ENCODE measurements at places on chromosomes 1 and 21.

GRCh38 chr1:197321811-197322210 is 53.8 kb downstream of the CRB1 start:
- no peak for DNase-seq

DNA sequence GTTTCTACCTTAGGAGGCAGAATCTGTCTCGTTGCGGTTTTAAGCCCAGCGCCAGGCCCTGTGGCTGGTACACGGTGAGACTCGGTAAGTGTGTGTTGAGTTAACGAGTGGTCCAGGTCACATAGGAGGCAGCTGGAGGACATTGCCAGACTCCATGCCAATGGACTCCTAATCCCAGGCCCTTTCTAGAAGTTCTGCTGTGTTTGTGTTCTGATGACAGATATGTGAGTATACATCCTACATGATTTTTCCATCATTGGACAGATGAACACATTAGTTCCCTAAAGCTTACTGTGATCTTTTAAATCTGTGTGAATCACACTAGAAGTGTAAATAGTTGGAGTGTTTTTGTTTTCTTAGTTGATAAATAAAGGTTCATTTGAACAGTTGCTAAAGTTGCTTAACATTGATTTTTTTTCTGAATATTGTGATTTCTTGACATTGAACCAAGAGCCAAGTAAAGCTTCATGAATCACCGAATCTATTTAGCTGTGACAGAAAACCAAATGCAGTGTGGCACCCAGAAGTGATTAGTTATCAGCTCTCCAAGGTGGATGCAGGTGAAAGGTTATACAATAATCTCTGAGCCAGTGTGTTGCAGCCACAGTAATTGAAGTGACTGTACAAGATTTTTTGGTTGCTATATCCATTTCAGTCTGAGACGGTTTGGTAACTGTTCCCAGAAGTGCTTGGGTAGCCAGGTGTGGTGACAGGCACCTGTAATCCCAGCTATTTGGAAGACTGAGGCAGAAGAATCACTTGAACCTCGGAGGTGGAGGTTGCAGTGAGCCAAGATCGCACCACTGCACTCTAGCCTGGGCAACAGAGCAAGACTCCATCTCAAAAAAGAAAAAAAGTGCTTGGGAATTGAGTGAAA is 46.3 kb downstream of the DOP1B start:
- DNase-seq = no peak

- DNase-seq = peak; percentile 63
These were observed 8.3 kb downstream of the MCOLN2 start for GRCh38 chr1:84988588-84988987.

- no peak for DNase-seq
These were observed 15.6 kb upstream of the KCNJ15 start for GRCh38 chr21:38241029-38241740.

DNA sequence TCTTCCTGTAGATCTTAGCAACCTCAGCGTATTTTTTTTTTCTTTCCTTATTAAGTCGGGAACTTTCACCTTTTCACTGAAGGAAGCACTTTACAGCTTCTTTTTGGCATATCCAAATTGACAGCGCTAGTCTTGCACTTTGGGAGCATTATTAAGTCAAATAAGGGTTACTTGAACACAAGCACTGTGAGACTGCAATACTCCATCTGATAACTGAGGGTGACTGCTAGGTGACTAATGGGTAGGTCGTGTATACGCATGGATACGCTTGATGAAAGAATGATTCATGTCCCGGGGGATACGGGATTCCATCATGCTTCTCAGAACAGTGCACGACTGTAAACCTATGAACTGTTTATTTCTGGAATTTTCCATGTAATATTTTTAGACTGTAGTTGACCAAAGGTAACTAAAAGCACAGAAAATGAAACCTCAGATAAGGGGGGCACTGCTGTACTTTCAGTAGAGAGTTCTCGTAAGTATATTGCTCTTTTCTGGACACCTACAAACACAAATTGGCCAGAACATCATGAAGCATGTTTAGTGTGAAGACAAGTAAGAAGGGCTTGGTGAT is 364.7 kb downstream of the SMYD3 start:
- no peak for DNase-seq

DNA sequence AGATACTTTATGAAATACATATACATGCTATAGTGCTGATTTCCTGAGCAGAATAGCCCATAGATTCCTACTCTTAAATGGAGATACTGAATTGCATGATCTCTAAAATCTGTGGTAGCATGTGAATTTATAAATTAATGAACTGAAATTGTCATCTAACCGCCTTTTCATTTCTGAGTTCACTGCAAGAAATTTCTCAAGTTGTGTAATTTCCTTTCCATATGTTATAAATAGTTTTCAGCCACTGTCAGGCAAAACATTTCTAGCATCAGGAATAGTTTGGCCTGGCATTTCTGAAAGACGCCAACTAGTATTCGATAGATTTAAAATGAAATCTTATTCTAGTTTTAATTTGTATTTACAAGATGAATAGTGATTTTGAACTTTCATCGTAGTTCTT is 310.1 kb downstream of the USH2A start:
- DNase-seq = no peak

DNA sequence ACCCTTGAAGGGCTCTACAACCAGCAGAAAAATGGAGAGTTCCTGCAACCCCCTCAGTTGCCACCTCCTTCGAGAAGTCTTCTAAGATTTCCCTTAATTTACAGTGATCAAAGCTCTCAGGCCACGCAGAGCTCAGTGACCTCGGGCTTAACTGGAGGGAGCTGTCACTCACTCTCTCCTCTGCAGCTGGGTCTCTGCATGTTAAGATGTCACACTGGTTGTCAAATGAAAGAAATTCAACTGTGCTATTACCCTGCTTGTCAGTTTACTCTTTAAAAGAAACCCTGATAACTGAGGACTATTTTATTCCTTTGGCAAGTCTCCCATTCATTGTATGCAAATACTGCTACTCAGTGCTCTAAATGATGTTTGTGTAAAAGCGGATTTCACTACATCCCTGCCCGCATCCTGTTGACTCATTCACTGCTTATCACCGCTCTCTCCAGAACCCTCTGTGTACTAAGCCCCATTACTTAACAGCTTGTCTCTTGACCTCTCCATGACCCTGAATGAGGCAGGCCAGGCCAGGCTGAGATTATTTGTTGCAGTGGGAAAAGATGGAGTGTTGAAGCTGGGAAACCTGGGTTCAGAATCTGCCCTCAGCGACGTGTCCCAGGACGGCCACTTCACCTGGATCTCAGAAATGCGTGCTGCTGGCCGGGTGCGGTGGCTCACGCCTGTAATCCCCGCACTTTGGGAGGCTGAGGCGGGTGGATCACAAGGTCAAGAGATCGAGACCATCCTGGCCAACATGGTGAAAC is 13.7 kb downstream of the DHRS3 start:
- DNase-seq = peak; percentile 87

DNA sequence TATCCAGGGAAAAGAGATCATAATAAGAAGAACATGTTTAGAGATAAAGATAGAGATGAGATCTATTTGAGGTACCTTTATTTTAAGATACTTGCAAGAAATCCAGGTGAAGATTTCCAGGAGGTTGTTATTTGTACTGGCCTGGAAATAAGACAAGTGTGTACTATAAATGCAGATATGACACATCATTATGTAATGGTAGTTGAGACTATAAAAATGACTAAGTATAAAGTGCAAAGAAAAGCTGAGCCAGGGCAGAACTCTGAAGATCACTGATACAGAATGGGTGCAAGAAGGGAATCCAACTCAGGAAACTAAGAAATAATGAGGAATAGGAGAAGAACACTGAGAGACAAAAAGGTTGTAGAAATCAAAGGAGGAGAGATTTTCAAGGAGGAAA is 378.2 kb upstream of the PBX1 start:
- no peak for DNase-seq

DNA sequence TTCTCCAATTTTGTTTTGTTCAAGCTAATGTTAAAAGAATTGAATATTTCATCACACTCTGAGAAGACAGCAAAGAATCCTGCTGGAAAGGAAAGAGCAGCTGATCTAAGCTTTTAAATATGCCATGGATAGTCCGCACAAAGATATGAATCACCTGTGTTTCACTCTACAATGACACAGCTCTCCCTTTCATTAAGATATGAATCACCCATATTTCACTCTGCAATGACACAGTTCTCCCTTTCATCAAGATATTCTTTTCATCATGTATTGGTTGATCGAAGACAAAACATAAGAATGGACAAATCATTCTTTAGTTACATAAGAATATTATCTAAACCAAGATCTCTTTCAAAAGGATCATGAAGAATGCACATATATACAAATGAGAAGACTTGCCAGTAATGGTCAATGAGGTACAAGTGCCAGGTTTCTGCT is 367.3 kb downstream of the SMYD3 start:
- no peak for DNase-seq

DNA sequence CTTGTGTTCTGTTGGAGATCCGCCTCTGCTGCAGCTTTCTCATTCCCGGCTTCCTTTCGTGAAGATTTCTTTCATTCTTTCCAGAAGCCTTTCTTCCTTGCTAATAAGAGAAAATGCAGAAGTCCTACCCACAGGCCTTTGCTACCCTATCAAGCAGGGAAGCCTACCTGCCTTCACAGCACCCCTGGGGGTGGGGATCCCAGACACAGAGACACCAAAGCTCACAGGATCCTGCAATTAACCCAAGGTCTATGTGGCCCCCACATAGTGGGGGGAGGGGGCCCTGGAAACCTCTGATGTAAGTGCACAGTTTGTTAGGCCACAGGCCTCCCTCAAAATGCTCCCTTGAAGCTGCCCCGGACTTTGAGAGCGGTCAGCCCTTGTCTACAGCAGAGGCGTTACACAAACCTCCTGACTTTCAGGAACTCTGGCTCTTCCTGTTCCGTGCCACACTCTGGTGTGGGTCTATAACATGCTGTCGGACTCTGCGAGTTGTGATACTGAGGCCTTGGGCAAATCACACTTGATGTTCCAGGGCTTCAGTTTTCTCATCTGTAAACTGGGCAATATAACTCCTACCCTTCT is 31.2 kb downstream of the NKAIN1 start:
- no peak for DNase-seq

DNA sequence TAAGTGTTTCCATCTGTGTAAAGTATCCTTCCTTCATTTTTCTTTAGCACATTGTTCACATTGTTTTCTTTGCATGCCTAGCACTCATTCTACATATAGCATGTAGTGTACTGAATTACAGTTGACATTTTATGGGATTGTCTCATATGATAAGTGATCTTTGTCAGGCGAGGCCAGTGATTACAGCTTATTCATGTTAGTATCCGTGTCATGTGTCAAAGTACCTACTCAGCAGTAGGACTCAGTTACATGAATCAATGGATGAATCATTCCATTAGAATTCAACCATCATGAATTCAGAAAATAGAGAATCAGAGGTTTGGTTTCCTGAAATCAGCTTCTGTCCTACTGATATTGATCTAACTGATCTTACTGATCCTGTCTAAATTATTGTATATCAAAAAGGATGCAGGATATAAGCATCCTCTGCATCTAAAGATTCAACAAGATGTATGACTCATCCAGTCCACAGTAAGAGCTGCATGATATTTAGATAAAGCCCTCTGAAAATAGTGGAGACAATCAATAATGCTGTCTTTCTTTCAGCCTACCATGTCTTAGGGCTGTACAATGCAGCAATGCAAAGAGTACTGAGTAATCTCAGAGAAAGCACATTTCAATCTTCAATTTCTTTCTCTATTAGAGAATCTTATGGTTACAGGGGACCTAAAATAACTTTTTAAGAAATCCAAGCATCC is 20.7 kb upstream of the HRNR start:
- DNase-seq = no peak

- no peak for DNase-seq
These were observed 17.0 kb downstream of the DHRS3 start for GRCh38 chr1:12600880-12601633.
